ENCODE measurements at places on chromosomes 5 and 9.

GRCh38 chr5:109291090-109291489 lies 118.7 kb downstream of the PJA2 start:
- DNase-seq = no peak

GRCh38 chr5:160128632-160129031 lies 9.4 kb upstream of the PWWP2A start:
- no peak for DNase-seq

DNA sequence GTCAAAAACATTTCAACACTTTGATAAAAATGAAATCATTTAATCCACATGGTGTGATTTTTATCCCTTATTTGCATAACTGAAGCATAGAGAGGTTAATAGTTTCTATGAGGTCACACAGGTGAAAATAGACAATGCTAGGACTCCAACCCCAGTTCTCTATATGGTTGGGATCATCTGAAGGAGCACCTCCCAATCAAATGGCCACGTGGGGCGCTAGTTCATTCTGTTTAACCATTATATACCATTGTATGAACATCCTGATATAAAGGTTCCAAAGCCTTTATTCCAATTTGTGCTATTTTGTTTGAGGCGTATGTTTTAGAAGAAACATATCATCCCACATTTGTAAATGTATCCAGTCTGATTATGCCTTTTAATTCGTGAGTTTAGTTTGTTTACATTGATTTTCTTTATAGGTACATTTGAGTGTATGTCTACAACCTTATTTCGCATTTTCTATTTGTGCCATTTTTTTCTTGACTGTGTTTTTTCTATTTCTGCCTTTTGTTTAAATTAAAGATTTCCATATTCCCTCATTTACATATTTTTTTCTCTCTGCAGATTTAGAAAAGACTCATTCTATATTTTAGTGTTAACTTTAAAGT lies 1092.0 kb downstream of the MAT2B start:
- DNase-seq = no peak

DNA sequence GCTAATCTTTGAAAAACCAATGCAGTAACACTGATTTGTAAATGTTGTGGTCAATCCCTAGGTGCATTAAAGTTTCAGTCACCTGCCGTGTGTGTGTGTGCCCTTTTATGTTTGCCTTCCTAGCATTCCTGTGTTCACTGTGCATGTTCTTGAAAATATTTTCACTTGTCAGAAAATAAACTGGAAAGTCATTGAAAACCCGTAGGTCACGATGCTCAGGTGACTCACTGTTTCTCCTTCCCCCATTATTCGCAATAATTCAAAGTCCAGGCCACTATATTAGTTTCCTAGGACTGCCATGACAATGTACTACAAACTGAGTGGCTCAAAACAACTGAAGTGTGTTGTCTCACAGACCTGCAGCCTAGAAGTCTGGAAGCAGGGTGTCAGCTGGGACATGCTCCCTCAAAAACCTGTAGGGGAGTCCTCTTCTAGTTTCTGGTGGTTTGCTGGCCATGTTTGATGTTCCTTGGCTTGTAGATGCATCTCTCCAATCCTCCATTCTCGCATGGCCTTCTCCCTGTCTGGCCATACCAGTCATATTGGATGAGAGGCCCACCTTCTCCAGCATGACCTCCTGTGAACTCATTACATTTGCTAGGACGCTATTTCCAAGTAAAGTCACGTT lies 29.3 kb downstream of the MARVELD2 start:
- peak; percentile 12 for DNase-seq

Data from urothelium cell line (cell line).